ENCODE measurements at places on chromosomes 11 and 22.

- no peak for DNase-seq
Measured at GRCh38 chr22:48254311-48254873, 1491.9 kb downstream of the TBC1D22A start.

GRCh38 chr11:2752923-2753322, 53.1 kb upstream of the KCNQ1OT1 start:
- no peak for DNase-seq

DNA sequence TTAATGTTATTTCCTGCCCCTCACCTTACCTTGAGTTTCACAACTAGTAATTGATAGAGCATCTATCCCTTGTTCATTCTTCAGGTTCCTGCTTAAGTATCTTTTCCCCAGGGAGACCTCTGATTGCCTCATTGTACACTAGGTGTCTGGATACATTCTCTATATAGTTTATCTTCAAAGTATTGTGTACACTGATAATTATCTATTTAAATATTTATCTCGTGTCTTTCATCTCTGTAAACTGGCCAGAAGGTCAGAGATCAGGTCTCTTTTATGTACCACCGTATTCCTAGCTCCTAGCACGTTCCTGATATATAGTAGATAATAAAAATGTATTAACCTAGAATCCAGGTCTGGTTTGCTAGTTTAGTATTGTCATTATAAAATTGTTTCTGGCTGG, 6.4 kb downstream of the TMEM126B start:
- DNase-seq, result no peak

- DNase-seq, result no peak
Measured at GRCh38 chr11:64893194-64894069, 15.0 kb upstream of the EHD1 start.

DNA sequence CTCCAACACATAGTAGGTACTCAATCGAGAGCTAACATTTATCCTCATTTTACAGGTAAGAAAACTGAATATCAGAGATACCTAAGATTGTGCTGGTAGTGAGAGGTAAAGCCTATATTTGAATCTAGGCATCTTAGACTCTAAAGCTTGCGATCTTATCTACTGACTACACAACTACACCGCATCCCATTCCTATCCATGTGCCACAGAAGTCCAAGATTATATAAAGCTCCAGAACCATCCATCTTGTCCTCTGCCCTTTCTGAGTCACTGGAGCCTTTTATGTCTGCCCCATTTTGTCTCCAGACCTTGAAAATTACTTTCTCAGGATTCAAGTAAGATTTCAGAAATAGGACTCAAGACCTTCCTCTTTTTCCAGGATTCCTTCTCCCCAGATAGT, 84.4 kb downstream of the OR5AK2 start:
- no peak for DNase-seq

DNA sequence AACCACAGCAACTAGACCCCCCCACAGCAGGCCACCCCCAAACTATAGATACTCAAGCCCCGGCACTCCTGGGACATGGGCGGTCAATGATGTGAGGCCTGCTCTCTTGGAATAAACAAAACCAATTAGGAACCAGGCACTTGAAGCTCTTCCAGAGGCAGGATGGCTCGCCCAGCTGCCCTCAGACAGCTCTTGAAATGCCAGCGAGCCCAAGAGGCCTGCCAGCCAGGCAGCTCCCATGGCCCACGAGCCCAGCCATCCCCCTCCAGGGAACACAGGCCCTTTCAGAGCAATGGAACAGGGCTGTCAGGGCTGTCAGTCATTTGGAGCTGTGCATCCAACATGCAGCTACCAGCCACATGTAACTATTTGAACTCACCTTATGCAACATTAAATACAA, 34.0 kb upstream of the TFIP11 start:
- DNase-seq, result no peak

- no peak for DNase-seq
Measured at GRCh38 chr22:32204856-32205722, at the start of gene RFPL2. Gene RFPL2 (minus strand): TSS chr22:32205073. CDS start chr22:32202451, 2,622 bp downstream.

DNA sequence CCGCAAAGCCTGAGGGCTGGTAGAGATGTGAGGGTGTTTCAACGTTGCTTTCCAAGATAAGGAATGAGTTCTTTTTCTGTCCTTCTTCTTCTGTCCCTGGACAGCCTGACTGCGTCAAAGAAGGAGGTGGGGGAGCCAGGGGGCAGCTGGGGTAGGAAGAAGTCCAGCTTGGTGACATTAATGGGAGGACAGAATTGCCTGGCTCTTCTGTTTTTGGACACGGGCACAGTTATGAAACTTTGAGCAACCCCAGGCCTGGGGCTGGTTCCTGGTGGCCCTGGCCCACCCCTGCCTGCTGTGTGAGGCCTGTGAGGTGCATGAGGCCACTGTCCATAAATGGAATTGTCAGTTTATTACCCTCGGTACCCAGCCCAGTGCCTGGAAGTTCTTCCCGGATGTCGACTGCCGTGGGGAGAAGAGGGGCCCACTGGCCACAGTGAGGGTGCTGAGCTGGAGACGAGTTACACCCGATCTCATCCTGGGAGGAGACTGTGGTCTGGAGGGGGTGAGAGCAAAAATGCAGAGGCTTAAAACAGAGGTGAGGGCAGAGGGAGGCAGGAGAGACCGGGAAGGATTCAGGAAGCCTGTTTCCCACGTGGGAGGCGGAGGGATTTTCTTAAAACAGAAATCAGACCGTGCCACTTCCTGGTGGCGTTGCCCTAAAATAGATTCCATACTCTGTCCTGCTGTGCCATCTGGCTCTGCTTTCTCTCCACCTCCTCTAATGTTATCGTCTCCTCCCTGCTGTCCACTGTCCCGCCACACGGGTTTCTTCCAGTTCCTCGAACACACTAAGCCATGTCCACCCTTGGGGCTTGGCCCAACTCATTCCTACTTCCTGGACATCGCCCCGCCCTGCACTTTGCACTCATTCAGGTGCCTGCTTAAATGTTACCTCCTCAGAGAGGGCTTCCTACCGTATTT, 59.7 kb upstream of the RASD2 start:
- no peak for DNase-seq

GRCh38 chr11:107118025-107118720, 99.9 kb upstream of the GUCY1A2 start:
- no peak for DNase-seq

DNA sequence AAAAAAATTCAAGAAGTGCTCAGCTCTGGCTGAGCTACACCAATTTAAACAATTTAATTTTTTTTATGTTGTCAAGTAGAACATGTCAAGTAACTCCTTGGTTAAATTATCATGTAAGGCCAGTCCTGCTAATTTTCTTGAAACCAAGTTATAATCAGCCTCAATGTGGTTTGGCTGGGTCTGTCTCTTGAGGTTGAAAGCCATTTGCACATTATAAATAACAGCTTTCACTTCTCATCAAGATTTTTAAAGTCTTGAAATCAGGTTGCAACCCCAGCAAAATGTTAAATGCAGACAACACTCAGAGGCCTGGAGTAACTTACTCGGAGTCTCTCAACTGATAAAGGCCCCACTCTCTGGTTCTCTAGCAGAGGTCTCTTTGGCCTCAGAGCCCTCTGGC, 324.4 kb downstream of the BRD1 start:
- peak; percentile 17 for DNase-seq

DNA sequence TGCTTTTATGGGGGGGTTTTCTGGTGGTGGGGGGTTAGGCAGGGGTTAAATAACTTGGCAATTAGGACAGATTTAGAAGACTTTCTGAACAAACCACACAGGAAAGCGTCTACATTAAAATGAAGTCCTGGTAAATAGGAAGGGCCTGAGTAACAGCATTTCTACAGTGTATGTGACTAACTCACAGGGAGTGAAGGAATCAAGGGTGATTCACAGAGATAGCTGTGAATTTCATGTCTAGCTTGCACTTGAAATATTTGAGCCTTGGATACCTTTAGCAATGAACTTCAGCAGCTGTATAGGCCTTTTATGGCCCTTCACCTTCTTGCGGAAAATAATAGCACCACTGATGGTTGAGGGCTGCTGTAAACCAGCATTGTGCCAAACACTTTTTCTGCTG, 26.1 kb upstream of the LDHA start:
- DNase-seq, result no peak

DNA sequence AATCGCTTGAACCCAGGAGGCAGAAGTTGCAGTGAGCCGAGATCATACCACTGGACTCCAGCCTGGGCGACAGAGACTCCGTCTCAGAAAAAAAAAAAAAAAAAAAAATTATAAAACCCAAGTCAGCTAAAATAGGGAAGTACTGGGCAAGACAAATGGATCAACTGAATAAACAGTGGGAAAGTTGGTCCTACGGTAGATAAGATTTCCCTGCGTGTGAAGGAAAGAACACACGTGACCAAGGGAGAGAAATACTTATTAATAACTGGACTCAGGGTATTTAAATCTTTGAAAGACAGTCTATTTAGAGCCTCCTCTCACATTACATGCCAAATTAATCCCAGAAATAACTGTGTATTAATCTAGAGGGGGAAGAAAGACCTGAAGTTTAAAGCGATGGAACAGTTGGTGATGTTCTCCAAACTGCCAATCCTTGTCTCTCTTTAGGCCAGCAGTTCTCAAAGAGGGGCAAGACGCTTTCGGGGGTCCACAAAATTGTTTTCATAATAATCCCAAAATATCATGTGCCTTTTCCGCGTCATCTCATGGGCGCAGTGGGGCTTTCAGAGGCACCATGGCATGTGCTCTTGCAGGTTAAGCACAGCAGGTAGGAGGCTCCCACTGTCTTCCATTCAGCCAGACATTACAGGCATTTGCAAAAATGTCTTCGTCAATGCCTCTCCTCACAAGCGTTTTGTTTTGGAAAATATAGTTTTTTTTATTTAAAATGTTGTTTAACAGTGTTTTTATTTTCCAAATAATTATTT, 6.6 kb downstream of the RTL6 start:
- no peak for DNase-seq

DNA sequence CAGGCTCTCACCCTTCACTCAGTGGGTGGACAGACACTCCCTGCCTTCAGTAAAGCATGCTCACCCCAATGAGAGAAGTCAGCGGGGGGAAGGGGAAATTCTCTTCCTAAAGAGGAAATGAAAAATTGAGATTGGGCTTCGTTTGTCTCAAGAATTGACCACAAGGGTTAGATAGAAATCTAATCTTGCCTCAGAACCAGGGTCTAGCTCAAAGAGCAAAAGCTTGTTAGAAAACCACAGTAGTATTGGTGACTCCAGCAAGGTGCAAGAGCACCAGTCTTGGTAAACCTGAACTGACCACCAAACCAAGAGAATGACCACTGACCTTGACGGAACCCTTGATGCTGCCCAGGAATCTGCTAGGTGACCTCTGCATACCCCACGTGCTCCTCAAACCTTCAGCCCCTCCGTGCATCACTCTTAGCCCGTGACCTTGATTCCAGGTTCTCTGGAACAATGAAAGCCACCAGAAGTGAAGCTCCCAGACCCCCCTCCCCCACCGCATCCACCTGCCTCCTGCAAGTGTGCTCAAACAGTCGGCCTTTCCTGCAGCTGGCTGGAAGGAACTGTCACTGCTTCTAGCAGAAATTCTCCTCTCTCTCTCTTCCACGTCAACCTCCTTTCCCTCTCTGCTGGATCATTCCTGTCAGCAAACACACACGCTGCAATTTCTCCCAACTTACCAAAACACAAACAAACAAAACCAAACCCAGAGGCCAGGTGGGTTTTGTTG, 3.1 kb upstream of the TMA7B start:
- peak; percentile 77 for DNase-seq

DNA sequence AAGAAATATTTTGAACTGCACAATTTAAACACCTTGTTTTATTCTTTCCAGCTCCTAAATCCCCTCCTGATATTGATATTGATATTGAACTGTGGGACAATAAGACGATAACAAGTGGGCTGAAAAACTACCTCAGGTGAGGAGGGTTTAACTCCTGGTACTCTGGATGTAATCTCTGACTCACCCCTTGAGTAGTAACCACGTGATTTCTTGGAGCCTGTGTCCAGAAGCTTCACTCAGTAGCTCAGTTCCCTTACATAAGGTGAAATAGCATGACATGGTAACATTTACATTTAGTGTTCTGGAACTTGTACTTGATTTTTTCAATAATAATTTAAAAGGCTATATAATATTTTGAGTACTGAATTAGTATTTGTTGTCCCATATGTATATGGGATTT, 168.0 kb downstream of the PGR start:
- DNase-seq, result no peak

DNA sequence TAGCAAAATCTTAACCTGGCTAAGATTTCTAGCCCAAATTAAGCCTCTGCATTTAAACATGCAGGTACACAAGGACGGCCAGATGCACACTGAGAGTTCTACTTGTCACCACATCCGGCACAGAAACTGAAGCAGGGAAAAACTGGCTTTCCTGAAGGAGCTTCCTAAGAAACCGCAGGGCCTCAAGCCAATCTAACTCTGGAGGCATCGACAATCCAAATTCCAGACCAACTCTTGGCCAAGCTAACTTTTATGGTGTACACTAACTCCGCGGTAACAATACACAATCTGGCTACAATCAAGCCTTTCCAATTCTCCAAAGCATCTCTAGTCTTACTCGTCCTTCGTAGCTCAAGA, 1.2 kb downstream of the MSANTD2 start:
- DNase-seq, result peak; percentile 49

All from Jurkat, Clone E6-1 (cell line).